ENCODE measurements at places on chromosomes 5 and 9.

GRCh38 chr5:175652741-175653663 lies 4.9 kb upstream of the HRH2 start:
- no peak for DNase-seq

GRCh38 chr5:170147051-170147752 lies 41.5 kb downstream of the FOXI1 start:
- no peak for DNase-seq

DNA sequence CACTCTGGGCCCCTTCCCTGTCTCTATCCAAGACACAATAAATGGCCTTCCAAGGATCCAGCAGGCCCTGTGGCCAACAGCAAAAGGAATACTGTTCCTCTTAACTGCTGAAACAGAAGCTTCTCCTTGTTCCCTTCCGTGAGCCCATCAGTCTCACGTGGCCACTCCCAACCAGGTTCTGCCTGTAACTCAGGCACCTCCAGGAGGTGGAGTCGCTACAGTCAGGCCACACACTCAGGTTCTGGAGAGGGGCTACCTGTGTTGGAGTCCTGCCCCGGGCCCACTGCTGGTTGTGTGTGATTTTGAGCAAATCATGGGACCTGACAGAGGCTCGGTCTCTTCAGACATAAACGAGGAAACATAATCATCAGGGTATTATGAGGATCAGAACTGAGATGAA lies 10.3 kb downstream of the FAT2 start:
- DNase-seq: no peak

DNA sequence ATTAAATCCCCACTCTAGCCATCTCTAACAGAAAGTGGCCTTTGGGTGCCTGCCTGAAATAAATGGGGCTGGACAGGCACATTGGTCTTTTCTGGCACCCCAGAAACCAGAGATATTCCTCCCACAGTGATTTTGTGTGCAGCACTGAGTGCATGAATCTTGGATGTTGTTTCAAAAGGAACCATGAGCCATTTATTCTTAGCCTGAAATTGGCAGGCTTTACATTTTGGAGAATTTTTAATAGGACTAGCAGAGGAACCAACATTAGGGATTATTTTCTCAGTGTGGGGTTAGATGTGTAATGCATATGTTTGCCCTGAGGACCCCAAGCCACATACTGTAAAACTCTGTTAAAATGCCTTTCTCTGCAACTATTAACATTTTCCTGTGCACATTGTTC lies 451.3 kb downstream of the NFIB start:
- peak; percentile 93 for DNase-seq

GRCh38 chr5:168023191-168023590 lies 268.3 kb upstream of the WWC1 start:
- peak; percentile 79 for DNase-seq

- no peak for DNase-seq
Measured at GRCh38 chr9:70402213-70402612, 12.2 kb downstream of the KLF9 start.

GRCh38 chr5:56984445-56984844 lies 32.5 kb upstream of the MIER3 start:
- DNase-seq: no peak
